ENCODE measurements at places on chromosomes 2 and 18.
A peak's percentile ranks its signal among the peaks of the same experiment; 100 is the strongest.

DNA sequence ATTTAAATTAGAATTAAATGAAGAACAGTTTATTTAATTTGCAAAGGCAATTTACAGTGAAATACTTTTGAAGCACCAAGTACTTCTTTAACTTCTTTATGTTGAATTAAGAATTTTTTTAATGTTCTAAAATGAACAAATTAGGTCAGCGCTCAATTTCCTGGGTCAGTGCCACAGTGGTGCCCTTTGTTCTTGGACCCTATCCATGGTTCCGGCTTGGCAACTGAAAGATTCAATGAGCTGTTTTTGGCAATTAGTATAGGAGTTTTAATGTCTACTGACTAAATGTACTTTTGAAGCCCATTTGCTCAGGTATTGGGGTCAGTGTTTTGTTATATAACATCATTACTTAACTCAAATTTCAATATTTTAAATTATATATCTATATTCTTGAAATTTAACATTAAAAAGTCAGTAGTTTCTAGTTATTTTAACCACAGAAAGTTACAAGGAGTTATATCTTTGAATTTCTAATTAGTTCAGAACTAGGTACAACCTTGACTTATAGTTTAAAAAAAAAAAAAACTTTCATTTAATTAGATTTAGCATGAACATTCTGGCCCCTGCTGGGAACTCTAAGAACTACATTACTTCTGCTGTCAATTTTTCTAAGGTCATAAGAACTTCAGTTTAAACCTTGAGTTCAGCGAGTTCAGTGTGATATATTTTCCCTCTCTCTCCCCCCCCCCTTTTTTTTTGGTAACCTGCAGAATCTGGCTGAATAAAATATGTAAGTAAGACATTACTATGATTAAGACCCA is 7.6 kb upstream of the MSTN start:
- DNase-seq = peak; percentile 23

DNA sequence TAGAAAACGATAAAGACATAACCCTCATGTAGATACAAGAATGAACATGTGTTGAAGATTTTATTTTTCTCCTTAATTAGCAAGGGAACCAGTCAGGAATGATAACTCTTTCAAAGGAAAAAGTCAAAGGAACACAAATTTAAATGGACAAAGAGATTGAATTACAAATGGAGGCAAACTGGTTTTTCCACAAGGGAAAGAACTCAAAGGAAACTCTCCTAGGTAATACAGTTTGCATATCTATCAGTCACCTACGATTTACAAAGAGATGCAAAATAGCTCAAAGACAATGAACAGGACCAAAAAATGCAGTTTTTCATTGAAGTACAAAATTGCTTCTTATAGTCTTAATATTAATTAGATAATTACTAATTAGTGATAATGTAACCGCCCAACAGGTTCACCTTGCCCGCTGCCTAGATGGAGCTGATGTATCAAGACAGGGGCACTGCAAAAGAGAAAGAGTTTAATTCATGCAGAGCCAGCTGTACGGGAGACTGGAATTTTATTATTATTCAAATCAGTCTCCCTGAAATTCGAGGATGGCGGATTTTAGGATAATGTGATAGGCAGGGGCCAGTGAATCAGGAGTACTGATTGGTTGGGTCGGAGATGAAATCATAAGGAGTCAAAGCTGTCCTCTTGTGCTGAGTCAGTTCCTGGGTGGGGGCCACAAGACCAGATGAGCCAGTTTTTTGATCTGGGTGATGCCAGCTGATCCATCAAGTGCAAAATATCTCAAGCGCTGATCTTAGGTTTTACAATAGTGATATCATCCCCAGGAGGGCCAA is 151.0 kb downstream of the TMEM17 start:
- DNase-seq = no peak

GRCh38 chr2:62364791-62365528 is 141.0 kb downstream of the TMEM17 start:
- no peak for DNase-seq

DNA sequence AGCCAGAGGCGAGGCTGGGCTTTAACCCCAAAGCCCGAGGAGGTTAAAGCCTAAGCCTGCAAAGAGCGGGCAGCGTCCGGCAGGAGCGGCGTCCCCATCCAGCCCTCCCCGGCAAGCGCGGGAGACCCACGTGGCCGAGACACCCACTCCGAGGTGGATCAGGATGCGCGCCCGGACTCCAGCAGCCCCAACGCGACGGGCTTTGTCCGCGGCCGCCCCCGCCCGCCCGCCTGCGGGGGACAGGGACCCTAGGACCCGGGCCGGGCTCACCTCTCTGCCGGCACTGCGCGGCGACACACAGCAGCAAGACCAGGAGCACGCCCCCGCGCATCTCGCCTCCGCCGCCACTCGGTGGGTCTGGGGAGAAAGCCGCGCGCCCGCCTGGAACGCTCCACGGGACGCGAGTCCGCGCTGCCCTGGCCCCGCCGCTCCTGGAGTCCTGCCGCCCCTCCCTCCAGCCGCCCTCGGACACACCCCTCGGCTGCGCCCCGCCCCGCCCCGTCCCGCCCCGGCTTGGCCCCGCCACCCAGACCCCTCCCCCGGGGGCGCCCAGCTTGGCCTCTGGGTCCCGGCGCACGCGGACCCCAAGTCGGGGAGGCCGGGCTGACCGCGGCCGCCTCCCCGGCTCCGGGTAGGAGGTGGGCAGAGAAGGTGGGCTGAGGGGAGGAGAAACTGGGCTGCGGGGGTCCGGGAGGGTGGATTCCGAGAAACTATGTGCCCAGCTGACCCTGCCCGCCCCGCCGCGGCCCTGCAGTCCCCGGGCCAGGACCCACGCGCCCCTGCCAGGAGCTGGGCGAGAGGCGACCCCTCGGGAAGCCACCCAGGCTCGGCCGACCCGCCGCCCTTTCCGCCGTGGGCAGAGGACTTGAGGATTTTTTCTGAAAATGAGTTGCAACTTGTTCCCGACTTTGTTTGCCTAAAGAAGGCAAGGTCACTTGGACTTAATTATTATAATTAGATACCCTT is at the start of gene LAMA1:
TSS of gene LAMA1 (minus strand) at position 408 of the 966 bp plus-strand sequence. CDS start at position 331, 77 bp downstream.
- DNase-seq = peak; percentile 84

DNA sequence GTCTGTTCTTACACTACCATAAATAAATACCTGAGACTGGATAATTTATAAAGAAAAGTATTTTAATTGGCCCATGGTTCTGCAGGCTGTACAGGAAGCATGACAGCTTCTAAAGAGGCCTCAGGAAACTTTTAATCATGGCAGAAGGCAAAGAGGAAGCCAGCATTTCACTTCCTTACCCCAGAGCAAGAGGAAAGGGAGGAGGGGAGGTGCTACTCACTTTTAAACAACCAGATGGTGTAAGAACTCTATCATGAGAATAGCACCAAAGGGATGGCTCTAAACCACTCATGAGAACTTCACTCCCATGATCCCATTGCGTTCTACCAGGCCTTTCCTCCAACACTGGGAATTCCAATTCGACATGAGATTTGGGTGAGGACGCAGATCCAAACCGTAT is 344.4 kb upstream of the SLC39A10 start:
- no peak for DNase-seq

DNA sequence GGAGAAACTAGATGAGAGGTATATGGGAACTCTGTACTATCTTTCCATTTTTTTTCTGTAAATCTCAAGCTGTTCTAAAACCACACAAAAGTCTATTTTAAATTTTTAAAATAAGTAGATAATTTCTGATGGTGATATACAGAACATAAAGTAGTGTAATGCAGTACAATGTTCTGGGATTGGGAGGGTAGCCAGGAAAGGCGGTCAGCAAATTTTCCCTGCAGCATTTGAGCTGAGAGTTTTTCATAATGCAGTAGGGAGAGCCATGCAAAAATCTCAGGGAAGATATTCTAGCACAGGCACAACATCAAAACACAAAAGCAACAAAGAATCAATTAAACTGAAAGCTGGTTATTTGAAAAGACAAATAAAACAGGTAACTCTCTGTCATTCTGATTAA is 141.5 kb downstream of the NCKAP5 start:
- no peak for DNase-seq

- DNase-seq = no peak
Measured at GRCh38 chr2:64696636-64697035, 42.9 kb upstream of the SERTAD2 start.

DNA sequence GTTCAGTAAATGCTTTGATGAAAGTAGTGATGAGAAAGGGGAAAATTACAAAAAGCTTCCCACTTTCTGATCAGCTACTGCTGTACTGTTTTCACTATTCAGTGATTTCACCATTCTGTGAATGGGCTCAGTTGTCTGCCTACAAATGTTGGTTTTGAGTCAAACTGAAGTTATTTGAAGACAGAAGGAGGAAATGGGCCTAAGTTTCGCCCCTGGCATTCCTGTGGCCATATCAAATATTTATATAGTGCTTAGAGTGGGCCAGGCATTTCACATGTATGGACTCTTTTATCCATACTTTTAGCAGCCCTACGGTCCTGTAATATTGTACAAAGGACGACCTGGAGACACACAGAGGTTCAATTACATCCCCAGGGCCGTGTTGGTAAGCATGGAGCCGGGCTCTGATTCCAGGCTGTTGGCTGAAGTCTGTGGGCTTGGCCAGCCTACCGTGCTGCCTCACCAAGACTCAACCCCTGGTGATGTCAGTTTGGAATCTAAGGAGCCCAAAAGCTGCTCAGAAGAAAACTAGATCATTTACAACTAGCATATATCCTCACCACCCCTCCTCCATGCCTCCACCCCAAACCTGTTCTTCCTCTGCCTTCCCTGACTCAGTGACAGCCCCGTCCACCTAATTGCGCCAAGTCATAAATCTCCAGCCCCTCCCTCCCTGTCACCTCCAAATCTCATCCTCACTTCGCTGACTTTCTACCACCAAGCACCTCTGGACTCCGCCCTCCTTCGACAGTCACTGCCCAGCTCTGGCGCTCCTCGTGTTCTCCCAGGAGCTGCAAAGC is 10.1 kb upstream of the GRHL1 start:
- peak; percentile 64 for DNase-seq

DNA sequence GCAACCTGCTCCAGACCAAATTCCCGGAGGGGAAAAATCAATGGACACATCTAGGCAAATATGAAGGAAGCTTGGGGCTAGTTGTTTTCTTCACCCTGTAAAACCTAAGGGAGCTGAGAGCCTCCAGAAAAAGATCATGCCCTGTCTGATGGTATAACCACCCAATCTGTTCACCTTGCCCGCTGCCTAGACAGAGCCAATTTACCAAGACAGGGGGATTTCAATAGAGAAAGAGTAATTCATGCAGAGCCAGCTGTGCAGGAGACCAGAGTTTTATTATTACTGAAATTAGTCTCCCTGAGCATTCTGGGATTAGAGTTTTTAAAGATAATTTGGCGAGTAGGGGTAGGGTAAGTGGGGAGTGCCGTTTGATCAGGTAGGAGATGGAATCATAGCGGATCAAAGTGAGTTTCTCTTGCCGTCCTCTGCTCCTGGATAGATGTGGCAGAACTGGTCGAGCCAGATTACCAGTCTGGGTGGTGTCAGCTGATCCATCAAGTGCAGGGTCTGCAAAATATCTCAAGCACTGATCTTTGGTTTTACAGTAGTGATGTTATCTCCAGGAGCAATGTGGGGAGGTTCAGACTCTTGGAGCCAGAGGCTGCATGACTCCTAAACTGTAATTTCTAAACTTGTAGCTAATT is 35.1 kb upstream of the B4GALT6 start:
- no peak for DNase-seq

GRCh38 chr18:23210526-23210925 is 75.2 kb downstream of the CABLES1 start:
- DNase-seq = no peak

DNA sequence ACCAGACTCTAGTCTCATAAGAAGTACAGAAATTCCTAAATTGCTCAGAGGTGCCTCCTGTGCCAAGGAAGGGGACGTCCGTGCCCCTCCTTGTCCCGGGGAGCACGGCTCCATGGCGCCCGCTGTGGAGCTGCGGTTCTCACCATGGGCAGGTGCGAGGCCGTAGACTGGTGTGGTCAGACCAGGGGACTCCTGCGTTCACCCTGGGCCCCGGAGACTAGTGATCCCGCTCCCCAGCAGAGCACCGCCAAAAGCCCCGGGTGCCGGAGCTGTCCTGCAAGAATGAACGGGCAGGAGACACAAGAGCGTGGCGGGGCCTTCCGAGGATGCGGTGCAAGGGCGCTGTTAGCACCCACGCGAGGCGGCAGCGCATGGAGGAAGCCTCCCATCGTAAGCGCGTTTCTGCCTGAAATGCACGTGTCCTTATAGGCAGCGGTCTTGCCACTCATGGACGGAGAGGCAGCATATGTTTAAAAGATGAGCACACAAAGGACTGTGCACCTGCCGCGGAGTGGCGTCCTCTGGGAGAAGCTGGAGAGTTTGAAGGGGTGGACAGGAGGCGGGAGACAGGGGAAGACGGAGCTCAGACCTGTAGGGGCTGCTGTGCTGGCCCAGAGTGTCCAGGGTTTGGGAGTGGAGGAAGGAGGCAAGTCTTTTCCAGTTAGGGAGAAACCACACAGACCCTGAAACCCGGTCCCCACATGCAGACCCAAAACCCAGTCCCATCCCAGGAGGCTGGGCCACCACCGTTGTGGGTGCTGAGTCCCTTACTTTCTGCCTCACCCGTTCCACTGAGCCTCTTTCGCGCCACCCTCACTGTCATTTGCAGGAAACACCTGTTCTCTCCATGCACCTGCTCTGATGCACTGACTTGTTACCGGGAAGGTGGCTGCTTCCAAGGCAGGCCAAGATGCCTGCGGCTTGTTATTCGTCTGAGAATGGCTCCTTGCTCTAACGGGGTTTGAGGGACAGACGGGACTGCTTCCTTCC is 7.5 kb upstream of the KCNG2 start:
- DNase-seq = no peak

DNA sequence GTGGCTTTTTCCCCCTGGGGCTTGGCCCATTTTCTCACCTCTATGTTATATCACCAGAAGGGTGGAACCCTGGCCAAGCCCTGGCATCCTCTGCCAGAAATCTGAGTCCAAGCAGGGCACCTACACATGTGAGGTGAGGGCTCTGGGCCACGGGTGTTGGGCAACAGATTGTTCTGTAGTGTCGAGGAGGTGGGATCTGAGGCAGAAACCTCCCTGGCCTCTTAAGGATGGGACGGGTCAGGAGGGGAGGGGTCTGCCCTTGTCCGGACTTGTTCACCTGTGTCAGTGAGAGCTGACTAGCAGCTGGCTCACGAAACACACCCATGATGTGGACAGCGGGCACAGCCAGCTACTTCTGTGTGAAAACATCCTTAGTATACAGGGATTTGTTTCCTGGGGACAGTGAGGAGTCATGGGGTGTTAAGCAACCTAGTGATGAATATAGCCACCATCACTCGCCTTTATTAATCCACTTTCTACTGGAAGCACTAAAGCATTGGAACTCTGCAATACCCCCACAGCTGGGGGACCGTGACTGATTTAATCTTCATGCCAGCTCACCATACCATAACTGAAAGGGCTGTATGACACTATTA is 35.6 kb downstream of the EPAS1 start:
- no peak for DNase-seq

DNA sequence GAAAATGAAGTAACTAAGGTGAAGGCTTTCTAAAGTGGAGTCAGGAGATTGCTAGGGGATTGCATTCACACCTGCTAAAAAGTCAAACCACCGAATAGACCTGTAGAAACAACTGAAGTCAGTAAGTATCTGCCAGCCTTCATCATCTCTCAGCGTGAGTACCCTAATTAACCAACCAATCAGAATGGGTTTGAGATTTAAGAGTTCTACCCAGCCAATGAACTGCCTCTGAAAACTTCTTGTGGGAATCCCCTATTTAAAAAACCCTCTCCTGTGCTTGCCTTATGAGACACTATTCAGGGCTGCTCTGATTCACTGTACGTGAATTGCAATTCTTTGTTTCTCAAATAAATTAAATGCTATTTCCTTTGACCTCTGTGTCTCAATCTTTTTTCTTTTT is 3.4 kb upstream of the FAM161A start:
- no peak for DNase-seq

GRCh38 chr2:144350151-144350802 is 169.6 kb downstream of the ZEB2 start:
- peak; percentile 60 for DNase-seq
